Esophagus muscularis mucosa (tissue), 4 donors: ENCODE measurements at places on chromosomes 5 and 9. TPM values are rescaled to one million over a fixed set of nuclear protein-coding genes. Genes with fewer than 3 reads are reported as not detected.
A peak's percentile ranks its signal among the peaks of the same experiment; 100 is the strongest.

DNA sequence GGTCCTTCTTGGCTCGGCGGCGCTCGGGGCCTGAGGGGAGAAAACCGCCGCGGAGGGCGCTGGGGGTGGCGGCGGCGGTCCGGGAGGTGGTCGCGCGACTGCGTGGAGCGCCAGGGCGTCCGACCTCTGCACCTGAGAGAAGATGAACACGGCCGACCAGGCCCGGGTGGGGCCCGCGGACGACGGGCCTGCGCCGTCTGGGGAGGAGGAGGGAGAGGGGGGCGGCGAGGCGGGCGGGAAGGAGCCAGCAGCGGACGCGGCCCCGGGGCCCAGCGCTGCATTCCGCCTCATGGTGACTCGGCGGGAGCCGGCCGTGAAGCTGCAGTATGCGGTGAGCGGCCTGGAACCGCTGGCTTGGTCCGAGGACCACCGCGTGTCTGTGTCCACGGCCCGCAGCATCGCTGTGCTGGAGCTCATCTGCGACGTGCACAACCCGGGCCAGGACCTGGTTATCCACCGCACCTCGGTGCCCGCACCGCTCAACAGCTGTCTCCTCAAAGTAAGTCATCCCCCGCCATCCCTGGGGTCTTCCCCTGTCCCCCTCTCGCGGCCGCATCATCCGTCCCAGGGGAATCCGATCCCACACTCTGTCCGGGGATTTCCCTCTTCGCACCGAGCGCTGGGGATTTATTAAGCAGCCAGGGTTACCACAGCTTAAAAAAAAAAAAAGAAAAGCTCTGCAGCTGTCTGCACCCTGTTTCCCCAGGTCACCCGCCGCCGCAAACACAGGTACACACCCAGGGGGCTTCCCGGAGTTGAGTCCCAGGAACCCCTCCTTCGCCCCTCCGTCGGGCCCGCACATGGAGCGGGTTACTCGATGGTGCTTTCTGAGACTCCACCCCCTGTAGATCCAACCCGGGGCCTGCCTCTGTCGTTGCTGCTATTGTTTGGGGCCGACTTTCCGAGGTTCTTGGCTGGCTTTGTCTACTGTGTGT is at the start of gene GTF3C4:
Gene GTF3C4, plus strand, starts transcription at position 8 of the 935 bp plus-strand sequence. Its CDS starts 135 bp downstream, at position 143.
- no peaks in the 10 kb centered on the region for H3K27me3 ChIP-seq
- H3K36me3 ChIP-seq: no peaks in the 10 kb centered on the region
- DNase-seq: no peak
- peak within 1 kb of the TSS; percentile 96 for H3K4me3 ChIP-seq

DNA sequence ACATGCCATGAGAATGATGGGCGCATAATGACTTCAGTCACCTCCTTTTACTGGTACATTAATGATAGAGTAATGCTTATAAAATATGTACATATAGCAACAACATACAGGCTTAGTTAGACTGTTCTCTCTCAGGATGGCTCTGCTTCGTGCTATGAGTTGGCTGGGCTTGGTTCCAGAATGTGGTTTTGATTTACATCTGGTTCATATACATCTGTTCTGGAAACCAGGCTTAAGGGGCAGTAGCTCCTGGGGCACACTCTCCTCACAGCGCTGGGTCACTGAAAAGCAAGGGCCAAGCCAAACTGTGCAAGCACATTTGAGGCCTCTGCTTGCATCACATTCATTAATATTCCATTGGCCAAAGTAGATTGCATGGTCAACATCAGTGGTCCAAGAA is 44.9 kb downstream of the PCSK1 start:
- DNase-seq: no peak
- no peaks in the 10 kb centered on the region for H3K27me3 ChIP-seq
- H3K4me1 ChIP-seq: peaks cover 7% of the 10 kb centered on the region
- no peak overlapping the region for H3K27ac ChIP-seq

SLC6A7 gene
- total RNA-seq: not detected

- no peak overlapping the region for H3K27ac ChIP-seq
- DNase-seq: no peak
- H3K4me3 ChIP-seq: no peak overlapping the region
- H3K4me1 ChIP-seq: peaks cover 61% of the 10 kb centered on the region
- H3K27me3 ChIP-seq: no peaks in the 10 kb centered on the region
Measured at GRCh38 chr5:61465066-61465465, 133.0 kb downstream of the ZSWIM6 start.

LECT2 gene
- total RNA-seq: not detected

DNA sequence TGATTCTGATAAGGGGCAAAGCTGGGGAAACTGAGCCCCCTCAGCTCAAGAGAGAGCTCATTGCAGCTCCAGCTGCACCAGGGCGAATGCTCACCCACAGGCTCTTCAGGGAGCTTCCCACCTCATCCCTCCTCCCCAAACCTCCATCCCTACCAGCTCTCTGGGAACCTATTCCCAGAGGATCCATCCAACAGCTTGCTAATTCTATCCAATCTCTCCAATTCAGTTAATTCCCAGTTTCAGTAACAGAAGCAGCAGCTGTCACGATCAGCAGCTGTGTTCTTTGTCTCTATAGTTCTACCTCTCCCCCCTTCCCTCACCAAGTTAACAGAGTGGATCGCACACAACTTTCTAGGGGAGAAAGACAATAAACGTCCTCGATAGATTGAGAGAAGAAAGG is 135.5 kb upstream of the EFNA5 start:
- H3K4me1 ChIP-seq: no peaks in the 10 kb centered on the region
- no peaks in the 10 kb centered on the region for H3K36me3 ChIP-seq
- H3K4me3 ChIP-seq: no peak overlapping the region
- H3K27me3 ChIP-seq: no peaks in the 10 kb centered on the region
- DNase-seq: no peak

DNA sequence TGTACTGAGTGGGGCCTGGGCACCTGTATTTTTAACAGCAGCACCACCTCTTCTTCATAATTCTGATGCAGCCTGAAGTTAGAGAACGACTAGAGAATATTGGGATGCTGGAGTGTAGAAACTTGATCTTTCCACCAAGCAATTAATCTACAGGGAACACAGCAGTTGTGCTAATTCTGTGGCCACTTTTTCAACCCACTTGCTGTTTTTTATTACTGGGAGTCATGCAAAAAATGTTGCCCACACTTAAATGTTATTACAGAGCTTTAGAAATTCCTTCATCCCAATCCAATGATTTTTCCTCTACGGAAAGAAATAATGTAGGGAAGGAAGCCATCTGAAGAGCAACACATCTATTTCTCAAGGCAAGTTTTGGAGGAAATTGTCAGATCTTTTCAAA is 190.9 kb upstream of the TUT7 start:
- no peak overlapping the region for H3K4me3 ChIP-seq
- no peak overlapping the region for H3K27ac ChIP-seq
- H3K27me3 ChIP-seq: no peaks in the 10 kb centered on the region
- no peaks in the 10 kb centered on the region for H3K36me3 ChIP-seq

DNA sequence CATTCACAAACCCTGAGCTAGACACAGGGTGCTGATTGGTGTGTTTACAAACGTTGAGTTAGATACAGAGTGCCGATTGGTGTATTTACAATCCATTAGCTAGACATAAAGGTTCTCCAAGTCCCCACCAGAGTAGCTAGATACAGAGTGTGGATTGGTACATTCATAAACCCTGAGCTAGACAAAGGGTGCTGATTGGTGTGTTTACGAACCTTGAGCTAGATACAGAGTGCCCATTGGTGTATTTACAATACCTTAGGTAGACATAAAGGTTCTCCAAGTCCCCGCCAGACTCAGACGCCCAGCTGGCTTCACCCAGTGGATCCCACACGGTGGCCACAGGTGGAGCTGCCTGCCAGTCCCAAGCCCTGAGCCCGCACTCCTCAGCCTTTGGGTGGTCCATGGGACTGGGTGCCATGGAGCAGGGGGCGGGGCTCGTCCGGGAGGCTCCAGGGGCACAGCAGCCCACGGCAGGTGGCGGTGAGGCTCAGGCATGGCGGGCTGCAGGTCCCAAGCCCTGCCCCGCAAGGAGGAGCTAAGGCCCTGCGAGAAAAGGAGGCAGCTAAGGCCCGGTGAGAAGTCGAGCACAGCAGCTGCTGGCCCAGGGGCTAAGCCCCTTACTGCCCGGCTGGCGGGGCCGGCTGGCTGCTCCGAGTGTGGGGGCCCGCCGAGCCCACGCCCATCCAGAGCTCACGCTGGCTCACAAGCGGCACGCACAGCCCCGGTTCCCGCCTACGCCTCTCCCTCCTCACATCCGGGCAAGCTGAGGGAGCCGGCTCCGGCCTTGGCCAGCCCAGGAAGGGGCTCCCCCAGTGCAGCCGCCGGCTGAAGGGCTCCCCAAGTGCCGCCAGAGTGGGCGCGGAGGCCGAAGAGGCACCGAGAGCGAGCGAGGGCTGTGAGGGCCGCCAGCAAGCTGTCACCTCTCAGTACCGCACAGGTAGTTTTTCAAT is 1039.2 kb upstream of the CDH9 start:
- H3K36me3 ChIP-seq: no peaks in the 10 kb centered on the region
- no peaks in the 10 kb centered on the region for H3K27me3 ChIP-seq
- no peaks in the 10 kb centered on the region for H3K4me1 ChIP-seq
- no peak overlapping the region for H3K4me3 ChIP-seq
- no peak for DNase-seq

CBY3 gene
- not detected for total RNA-seq

PTGES2 gene
- total RNA-seq: 72.7 TPM

GRCh38 chr9:114652776-114653555 is 4.6 kb downstream of the TEX53 start:
- H3K36me3 ChIP-seq: peaks cover 3% of the 10 kb centered on the region
- no peaks in the 10 kb centered on the region for H3K27me3 ChIP-seq
- peaks cover 12% of the 10 kb centered on the region for H3K4me1 ChIP-seq
- H3K27ac ChIP-seq: peak overlapping the region; percentile 30
- no peak overlapping the region for H3K4me3 ChIP-seq
- DNase-seq: no peak

ASTN2 gene
- 4.6 TPM for total RNA-seq

LURAP1L gene
- total RNA-seq: 22.0 TPM

GRCh38 chr5:148615644-148616275 is 38.6 kb downstream of the HTR4 start:
- H3K27ac ChIP-seq: no peak overlapping the region
- no peaks in the 10 kb centered on the region for H3K27me3 ChIP-seq
- no peaks in the 10 kb centered on the region for H3K4me1 ChIP-seq
- H3K4me3 ChIP-seq: no peak overlapping the region

IRX1 gene
- total RNA-seq: 0.17 TPM

KLHL3 gene
- 6.6 TPM for total RNA-seq

DNA sequence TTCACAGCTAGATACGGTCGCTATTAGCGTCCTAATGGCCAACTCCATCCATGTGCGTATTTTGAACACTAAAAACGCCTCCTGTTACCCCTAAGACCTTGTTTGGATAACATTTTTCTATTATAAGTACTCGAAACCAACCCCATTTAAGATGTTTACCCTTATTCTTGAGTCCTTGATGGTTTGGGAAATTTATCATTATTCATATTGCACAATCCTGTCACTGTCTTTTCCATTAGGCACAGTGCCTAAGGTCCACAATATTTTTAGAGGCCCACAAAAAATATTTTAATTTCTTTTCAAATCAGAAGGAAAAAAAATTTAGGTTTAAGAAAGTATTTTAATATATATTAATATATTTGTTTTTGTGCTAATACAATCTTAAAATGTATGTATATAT is 1.3 kb upstream of the LIFR start:
- no peak for DNase-seq
- H3K36me3 ChIP-seq: no peaks in the 10 kb centered on the region
- H3K27me3 ChIP-seq: no peaks in the 10 kb centered on the region
- H3K27ac ChIP-seq: peak overlapping the region; percentile 98

IRX2 gene
- total RNA-seq: 0.17 TPM

- H3K4me1 ChIP-seq: peaks cover 91% of the 10 kb centered on the region
- peak overlapping the region; percentile 86 for H3K4me3 ChIP-seq
- no peaks in the 10 kb centered on the region for H3K36me3 ChIP-seq
- no peak for DNase-seq
- no peaks in the 10 kb centered on the region for H3K27me3 ChIP-seq
- peak overlapping the region; percentile 98 for H3K27ac ChIP-seq
Measured at GRCh38 chr5:180804129-180804618, 1.6 kb upstream of the MGAT1 start.

SOHLH1 gene
- total RNA-seq: not detected

DNA sequence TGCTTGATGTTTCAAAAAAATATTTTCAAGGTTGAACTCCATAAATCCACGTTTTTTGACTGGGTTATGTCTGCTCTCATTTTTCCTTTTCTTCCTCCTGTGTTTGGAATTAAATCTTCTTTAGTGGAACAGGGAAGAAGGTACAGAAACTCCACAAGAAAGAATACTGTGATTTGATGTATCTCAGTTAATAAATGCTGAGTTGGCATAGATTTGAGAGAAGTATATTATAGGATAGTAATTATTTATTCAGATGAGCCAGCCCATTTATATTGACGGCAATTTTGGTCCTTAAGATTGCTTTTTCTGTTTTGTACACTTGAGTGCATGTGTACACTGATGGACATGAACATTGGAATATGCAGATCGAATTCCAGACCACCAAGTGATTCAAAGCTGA is 481.4 kb downstream of the PSAT1 start:
- no peak overlapping the region for H3K27ac ChIP-seq
- H3K36me3 ChIP-seq: no peaks in the 10 kb centered on the region
- no peak overlapping the region for H3K4me3 ChIP-seq
- no peaks in the 10 kb centered on the region for H3K27me3 ChIP-seq

- no peaks in the 10 kb centered on the region for H3K27me3 ChIP-seq
- H3K36me3 ChIP-seq: no peaks in the 10 kb centered on the region
- peaks cover 5% of the 10 kb centered on the region for H3K4me1 ChIP-seq
Measured at GRCh38 chr5:58138791-58139190, 321.1 kb downstream of the PLK2 start.

PCDHA3 gene
- total RNA-seq: 0.17 TPM

GPR150 gene
- total RNA-seq: 0.92 TPM

SLC36A1 gene
- total RNA-seq: 13.7 TPM

- no peaks in the 10 kb centered on the region for H3K27me3 ChIP-seq
- peak overlapping the region; percentile 91 for H3K27ac ChIP-seq
- H3K4me3 ChIP-seq: peak overlapping the region; percentile 78
- H3K36me3 ChIP-seq: no peaks in the 10 kb centered on the region
Measured at GRCh38 chr5:123035918-123036390, 571 bp downstream of the PPIC start.

DNA sequence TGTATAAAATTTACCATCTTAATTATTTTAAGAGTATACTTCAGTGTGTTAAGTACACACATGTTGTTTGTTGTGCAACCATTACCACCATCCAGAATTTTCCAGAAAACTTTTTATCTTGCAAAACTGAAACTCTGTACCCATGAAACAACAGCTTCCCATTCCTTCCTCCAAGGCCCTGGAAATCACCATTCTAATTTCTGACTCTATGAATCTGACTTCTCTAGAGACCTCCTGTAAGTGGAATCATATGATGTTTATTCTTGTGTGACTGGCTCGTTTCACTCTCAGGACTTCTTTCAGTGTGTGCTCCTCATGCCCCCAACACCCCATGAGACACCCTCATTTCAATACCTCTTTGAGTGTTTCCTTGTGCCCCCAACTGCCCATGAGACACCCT is 60.4 kb upstream of the COL15A1 start:
- no peak for DNase-seq
- H3K36me3 ChIP-seq: no peaks in the 10 kb centered on the region
- no peak overlapping the region for H3K4me3 ChIP-seq
- H3K27ac ChIP-seq: no peak overlapping the region

DNA sequence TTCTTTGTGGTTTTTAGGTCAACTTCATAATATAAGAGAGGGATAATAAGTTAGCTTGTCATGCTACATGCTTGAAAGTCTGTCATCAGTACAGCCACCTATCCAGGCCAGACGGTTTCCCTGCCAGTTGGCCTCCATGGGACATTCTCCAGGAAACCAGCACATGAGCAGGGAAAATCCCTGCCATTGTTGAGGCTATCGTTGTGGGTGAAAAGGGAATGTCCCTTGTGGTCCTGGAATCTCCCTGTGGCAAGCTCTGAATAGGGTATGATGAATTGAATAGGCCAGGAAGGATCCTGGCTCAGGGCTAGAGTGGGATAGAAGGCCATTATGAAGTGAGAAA is 12.3 kb downstream of the F2RL1 start:
- no peaks in the 10 kb centered on the region for H3K27me3 ChIP-seq
- H3K4me3 ChIP-seq: no peak overlapping the region
- H3K27ac ChIP-seq: no peak overlapping the region
- H3K4me1 ChIP-seq: no peaks in the 10 kb centered on the region
